Upper lobe of right lung (tissue), 1 donor: ENCODE measurements at places on chromosomes 3 and 15. TPM values are rescaled to one million over a fixed set of nuclear protein-coding genes. Genes with fewer than 3 reads are reported as not detected.

Gene CA12
- total RNA-seq: 6.7 TPM

Gene FNDC3B
- 160 TPM for total RNA-seq

DNA sequence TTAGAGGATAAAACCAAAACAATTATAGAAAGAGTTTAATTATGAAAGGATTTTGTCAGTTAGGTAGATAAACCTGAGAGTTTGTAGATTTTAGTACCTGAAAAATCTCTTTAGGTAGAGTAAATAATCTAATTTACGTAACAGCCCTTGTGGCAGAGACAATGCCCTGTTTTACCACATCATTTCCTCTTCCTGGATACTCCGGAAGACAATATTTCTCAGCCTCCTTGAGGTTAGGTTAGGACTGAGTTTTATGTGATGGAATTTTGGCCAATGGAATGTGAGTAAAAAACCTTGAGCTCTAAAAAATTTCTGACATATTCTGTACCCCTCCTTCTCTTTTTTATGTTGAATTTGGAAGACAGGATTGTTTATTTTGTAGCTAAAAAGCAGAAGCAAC, 50.7 kb upstream of the TPRG1 start:
- no peaks in the 10 kb centered on the region for H3K36me3 ChIP-seq
- peak overlapping the region; percentile 27 for H3K4me3 ChIP-seq
- DNase-seq: no peak
- H3K4me1 ChIP-seq: peaks cover 19% of the 10 kb centered on the region

DNA sequence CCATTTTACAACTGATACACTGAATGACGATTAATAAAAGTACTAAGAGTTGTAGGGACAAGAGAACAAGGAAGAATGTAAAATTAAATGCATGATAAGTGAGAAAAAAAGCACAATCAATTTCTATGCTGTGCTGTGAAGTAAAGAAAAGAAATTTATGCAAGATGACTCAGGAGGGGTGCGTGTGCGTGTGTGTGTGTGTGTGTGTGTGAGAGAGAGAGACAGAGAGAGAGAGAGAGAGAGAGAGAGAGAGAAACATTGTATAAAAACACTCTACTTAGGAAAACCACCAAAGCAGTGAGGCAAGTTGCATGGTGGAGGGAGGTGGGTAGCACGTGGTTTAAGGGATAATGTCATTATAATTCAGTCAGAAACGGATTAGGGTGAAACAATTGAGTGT, 580.8 kb upstream of the ALCAM start:
- H3K27me3 ChIP-seq: no peaks in the 10 kb centered on the region
- no peaks in the 10 kb centered on the region for H3K36me3 ChIP-seq
- no peaks in the 10 kb centered on the region for H3K4me1 ChIP-seq
- DNase-seq: no peak
- H3K4me3 ChIP-seq: no peak overlapping the region
- no peak overlapping the region for H3K27ac ChIP-seq

DNA sequence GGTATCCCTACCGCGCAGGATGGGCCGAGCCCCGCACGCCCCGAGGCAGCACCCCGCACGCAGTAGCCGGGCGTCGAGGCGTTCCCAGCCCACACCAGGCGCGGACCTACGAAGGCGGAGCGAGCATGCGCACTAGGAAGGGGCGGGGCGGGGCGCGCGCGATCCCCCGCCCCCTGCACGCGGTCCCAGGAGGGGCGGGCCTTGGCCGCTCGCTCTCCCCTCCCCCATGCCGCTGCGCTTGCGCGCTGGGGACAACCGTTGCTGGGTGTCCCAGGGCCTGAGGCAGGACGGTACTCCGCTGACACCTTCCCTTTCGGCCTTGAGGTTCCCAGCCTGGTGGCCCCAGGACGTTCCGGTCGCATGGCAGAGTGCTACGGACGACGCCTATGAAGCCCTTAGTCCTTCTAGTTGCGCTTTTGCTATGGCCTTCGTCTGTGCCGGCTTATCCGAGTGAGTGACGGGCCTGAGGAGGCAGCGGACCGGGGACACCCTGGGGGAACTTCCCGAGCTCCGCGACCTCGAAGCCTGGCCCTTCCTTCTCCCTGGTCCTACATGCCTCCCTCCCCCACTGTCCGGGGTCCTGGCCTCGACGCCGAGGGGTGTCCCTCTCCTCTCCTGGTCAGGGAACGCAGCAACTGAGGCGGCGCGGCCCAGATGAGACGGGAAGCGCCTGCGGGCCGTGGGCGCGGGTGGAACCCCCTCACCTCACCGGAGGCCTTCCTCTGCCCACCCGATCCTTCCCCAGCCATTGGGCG, at the start of gene SPESP1:
Gene SPESP1 (plus strand): TSS at position 258 of the 755 bp plus-strand sequence. CDS start 129 bp downstream, at position 387.
- H3K4me1 ChIP-seq: no peaks in the 10 kb centered on the region
- H3K4me3 ChIP-seq: peak within 1 kb of the TSS; percentile 45
- H3K36me3 ChIP-seq: no peaks in the 10 kb centered on the region
- H3K27me3 ChIP-seq: no peaks in the 10 kb centered on the region
- peak; percentile 77 for DNase-seq

DNA sequence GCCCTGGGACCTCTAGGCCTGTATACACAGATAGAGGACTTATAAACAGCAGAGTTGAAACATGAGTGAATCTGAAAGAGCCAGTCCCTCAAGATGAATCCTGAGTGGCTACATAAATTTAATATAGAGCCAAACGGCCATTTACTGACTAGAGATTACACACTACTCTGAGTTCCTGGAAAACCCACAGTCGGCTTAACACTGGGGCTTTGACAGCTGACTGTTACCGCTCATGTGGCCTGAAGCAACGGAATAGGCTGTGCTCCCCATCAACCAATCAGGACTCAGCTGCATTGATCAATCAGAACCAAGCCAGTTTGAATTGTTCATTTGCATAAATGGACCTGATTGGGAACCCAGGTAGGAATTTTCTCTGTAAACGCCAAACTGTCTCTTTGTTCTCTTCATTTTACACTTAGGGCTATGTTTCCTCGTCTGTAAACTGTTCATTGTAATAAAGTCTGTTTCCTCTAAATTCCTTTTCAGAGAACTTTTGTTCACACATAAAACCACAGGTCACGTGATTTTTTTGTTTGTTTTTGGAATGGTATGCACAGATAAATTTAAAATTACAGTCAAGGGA, 40.5 kb downstream of the CCNL1 start:
- no peak overlapping the region for H3K27ac ChIP-seq
- no peaks in the 10 kb centered on the region for H3K27me3 ChIP-seq
- H3K36me3 ChIP-seq: no peaks in the 10 kb centered on the region
- H3K4me3 ChIP-seq: no peak overlapping the region
- no peak for DNase-seq

DNA sequence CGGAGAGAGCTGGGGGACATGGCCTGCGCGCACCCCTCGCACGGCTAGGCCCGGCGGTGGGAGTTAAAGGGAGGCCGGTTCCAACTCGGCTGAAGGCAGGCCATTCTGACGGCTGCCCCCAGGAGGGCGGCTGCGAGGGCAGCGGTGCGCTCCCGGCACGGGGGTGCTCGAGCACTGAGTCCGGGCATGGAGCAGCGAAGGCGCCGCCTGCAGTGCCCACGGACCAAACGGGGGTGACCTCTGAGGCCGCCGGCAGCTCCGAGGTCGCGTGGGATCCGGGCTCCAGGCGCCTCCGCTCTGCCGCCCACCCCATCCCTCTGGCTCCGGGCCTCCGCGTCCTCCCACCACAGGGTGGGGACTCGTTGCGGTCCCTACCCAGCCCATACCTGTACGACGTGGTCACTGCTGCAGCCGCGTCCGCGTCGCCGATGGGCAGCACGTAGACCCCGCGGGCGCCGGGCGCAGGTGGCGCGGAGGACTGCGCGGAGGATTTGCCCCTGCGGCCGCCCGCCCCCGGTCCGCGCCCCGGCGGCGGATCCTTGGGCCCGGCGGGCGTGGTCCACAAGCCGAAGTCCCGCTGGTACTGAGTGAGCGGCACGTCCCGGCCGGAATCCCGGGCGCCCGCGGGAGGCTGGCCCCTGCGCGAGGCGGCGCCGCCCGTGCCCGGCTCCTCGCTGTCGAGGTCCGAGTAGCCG, 469 bp downstream of the MAP6D1 start:
- H3K36me3 ChIP-seq: peaks cover 17% of the 10 kb centered on the region
- H3K4me3 ChIP-seq: peak overlapping the region; percentile 60
- H3K4me1 ChIP-seq: peaks cover 16% of the 10 kb centered on the region
- H3K27me3 ChIP-seq: no peaks in the 10 kb centered on the region
- no peak for DNase-seq

DNA sequence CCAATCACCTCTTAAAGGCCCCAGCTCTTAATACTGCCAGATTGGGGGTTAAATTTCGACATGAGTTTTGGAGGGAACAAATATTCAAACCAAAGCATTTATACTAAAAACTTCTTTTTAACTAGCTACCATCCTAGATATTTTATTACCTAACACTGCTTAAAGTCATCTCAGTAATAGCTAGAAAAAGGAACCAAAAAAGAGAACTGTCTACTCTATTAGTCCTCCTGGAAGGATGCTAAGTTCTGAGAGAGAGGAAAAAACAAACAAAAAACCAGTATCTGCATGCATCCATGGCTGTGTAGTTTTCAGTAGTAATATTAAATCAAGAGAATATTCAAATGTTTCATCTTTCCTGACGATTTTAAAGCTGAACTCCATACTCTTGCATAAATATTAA, 5.8 kb downstream of the CPOX start:
- peaks cover 19% of the 10 kb centered on the region for H3K36me3 ChIP-seq
- no peak overlapping the region for H3K27ac ChIP-seq
- peaks cover 10% of the 10 kb centered on the region for H3K4me1 ChIP-seq
- no peaks in the 10 kb centered on the region for H3K27me3 ChIP-seq

DNA sequence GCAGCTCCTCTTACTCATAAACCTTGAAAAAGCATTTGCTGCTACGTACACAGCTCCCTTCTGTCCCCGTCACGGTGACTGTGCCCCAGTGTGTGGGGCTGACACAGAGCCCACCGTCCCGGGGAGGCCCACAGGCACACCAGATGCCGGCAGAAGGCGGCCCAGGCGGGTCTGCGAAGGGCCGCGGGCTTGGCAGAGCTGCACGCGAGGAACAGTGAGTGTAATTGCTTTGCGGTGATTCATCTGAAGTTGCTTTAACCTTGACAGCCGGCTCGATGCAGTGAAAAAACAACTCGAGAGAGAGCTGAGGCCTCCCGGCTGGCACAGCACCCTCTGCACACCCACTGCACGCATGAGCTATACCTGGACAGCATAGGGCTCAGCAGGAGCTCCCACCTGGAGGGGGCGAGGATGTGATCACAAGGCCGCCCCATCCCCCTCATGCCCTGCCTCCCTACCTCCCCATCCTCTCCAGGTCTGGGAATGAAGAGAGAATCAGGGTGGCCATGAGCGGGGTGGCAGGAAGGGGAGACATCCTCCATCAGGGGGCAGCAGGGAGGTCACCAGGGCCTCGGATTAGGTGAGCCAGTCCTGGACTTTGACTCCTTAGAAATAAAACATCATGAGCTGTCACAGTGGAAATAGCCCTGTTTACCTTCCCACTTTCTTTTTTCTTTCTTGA, 172.7 kb downstream of the MEGF11 start:
- peak; percentile 17 for DNase-seq
- no peaks in the 10 kb centered on the region for H3K4me1 ChIP-seq
- no peak overlapping the region for H3K4me3 ChIP-seq
- H3K27ac ChIP-seq: no peak overlapping the region
- no peaks in the 10 kb centered on the region for H3K36me3 ChIP-seq

DNA sequence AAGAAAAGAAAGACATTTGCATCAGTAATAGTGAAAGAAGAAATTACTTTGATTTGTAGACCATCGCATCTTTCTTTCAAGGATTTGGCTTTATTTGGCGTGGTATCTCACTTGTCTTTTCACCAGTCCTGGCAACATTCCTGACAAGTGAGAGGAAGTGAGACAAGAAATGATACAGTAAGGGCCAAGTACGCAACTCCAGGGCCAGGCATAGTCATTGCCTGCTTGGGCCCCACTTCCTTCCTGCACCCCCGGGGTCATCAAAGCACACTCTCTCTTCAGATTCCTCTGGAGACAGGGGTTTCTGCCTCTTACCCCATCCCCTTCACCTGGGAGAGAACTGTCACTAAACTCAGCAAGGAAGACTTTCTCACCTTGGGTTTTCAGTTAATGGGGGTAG, 55.1 kb downstream of the CD47 start:
- no peaks in the 10 kb centered on the region for H3K36me3 ChIP-seq
- no peak overlapping the region for H3K27ac ChIP-seq
- no peak for DNase-seq
- no peaks in the 10 kb centered on the region for H3K4me1 ChIP-seq
- no peak overlapping the region for H3K4me3 ChIP-seq

DNA sequence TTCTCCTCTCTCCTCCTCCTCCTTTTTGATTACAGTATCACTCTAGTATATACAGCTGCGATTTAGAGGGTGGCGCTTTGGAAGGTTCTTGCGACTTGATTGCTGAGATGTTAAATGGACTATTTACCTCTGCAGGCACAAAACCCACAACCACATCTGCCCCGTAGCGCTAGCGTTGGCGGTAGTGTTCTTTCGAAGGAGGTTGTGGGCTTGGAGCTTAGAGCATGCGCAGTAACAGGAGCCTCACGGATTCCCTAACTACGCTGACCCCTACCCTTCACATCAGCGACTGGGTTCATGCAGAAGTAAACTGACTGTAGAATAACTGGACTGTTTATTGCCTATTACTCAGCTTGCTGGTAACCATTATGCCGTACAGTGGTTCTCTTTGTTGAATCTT, 58.0 kb downstream of the CGGBP1 start:
- H3K27me3 ChIP-seq: no peaks in the 10 kb centered on the region
- no peak overlapping the region for H3K27ac ChIP-seq
- no peaks in the 10 kb centered on the region for H3K4me1 ChIP-seq
- no peak for DNase-seq

GRCh38 chr3:160707187-160707794, 30.3 kb downstream of the ARL14 start:
- H3K4me1 ChIP-seq: peaks cover 4% of the 10 kb centered on the region
- H3K27ac ChIP-seq: no peak overlapping the region
- H3K4me3 ChIP-seq: no peak overlapping the region
- DNase-seq: no peak

GRCh38 chr3:177051411-177051810, 145.9 kb downstream of the TBL1XR1 start:
- no peak overlapping the region for H3K27ac ChIP-seq
- no peak for DNase-seq
- peaks cover 41% of the 10 kb centered on the region for H3K36me3 ChIP-seq
- no peak overlapping the region for H3K4me3 ChIP-seq
- H3K27me3 ChIP-seq: no peaks in the 10 kb centered on the region

DNA sequence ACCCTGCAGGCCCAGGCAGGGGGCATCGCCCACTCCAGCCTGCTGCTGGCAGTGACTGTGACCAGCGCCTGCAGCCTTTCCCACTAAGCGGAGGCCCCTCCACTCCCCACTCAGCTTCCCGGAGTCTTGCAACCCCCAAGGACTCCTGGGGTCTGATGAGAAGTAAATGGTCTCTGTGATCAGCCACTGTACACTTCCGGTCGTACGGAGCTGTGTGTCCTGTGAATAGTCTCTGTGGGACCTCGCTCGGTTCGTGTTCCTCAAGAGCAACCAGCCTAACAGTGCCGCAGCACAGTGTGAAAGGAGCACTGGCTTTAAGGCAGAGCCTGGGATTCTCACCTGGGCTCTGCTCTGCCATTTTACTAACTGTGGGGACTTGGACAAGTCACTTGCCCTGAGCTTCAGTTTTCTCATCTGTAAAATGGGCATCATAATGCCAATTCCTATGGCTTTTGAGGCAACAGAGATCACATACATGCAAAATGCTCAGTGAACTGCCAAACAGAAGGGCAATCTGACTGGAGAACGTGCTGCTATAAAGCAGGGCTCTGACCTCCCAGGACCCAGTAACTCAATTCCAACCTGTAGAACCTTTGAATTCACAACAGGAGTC, 26.7 kb downstream of the TMEM43 start:
- no peak for DNase-seq
- no peaks in the 10 kb centered on the region for H3K4me1 ChIP-seq
- H3K27ac ChIP-seq: no peak overlapping the region
- H3K36me3 ChIP-seq: peaks cover 72% of the 10 kb centered on the region
